Placental pericyte (primary cell): ENCODE measurements at places on chromosomes 16 and 17. TPM values are rescaled to one million over a fixed set of nuclear protein-coding genes. Genes with fewer than 3 reads are reported as not detected.

The RABEP1 gene
- 42.1 and 46.8 TPM in 2 replicates for total RNA-seq

The KRTAP1-1 gene
- total RNA-seq, result not detected in 2 replicates

The CSH1 gene
- total RNA-seq, result not detected in 2 replicates

The GLP2R gene
- total RNA-seq, result under 0.01 and 0.66 TPM in 2 replicates

The FOXK2 gene
- total RNA-seq, result 44.6 and 48.0 TPM in 2 replicates

The MYH2 gene
- total RNA-seq, result not detected in 2 replicates

The GNGT2 gene
- 0.14 and 0.66 TPM in 2 replicates for total RNA-seq

The SALL1 gene
- 0.22 and 4.9 TPM in 2 replicates for total RNA-seq

The TNRC6C gene
- 5.5 and 8.9 TPM in 2 replicates for total RNA-seq
